DMS79 (cell line): ENCODE measurements at places on chromosomes 3 and 15.

- no peak for DNase-seq
These were observed 20.0 kb upstream of the BCL2A1 start for GRCh38 chr15:79990997-79991334.

DNA sequence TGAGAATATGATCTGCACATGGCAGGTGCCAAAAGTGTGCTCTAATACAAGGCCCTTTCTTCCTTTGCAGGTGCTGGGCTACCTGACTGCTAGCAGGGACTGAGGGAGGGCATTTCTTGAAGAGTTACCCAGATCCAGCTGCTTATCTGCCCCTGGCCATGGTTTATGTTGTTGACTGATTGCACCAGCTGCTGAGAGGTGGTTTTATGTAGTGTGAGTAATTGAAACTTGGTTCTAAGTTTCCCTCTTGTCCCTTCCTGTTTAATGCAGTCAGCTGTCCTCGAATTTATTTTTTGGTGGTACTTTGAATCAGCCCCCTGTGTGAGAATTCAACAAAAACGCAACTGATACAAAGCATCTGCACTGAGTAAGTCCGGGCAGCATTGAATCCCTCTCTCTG is 288.3 kb upstream of the C2CD4B start:
- no peak for DNase-seq

GRCh38 chr3:16940769-16941700 is 56.3 kb downstream of the PLCL2 start:
- DNase-seq: no peak

GRCh38 chr3:63918321-63918720 is 6.1 kb upstream of the SCAANT1 start:
- DNase-seq: no peak

- DNase-seq: peak; percentile 18
These were observed 9.3 kb upstream of the NR2E3 start for GRCh38 chr15:71800835-71801745.

DNA sequence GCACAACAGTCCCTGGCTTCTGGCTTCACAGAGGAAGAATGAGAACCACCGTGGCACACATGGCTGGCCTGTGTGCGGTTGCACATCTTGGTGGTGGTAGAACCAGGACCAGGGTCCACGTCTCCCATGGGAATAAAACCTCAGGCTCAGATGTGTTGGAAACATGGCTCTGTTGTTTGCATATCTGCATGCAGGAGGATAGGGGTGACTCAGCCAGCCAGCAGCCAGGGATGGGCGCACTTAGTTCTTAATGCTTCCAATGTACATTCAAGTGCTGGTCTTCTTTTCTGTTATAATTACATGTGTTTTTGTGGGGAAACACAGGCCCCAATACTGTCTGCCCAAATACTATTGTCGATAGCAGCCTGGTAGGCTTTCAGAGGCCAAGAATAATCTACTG is 35.8 kb upstream of the BCL2L10 start:
- DNase-seq: no peak

DNA sequence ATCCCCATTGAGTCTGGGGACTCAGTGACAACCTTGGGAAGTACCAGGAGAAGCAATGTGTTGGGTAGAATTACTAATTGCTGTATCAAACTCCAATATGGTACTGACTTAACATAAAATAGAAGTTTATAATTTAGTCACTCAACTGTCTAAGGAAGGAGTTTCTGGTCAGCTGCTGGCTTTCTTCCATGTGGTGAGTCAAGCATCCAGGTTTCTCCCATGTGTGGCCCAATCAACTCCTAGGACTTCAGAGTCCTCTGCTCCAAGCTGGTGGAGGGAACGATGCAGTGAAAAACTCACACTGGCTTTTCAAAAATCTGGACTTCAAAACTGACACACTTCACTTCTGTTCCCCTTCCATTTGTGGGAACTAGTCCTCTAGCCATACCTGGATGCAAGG is 25.2 kb downstream of the WNT5A start:
- no peak for DNase-seq

DNA sequence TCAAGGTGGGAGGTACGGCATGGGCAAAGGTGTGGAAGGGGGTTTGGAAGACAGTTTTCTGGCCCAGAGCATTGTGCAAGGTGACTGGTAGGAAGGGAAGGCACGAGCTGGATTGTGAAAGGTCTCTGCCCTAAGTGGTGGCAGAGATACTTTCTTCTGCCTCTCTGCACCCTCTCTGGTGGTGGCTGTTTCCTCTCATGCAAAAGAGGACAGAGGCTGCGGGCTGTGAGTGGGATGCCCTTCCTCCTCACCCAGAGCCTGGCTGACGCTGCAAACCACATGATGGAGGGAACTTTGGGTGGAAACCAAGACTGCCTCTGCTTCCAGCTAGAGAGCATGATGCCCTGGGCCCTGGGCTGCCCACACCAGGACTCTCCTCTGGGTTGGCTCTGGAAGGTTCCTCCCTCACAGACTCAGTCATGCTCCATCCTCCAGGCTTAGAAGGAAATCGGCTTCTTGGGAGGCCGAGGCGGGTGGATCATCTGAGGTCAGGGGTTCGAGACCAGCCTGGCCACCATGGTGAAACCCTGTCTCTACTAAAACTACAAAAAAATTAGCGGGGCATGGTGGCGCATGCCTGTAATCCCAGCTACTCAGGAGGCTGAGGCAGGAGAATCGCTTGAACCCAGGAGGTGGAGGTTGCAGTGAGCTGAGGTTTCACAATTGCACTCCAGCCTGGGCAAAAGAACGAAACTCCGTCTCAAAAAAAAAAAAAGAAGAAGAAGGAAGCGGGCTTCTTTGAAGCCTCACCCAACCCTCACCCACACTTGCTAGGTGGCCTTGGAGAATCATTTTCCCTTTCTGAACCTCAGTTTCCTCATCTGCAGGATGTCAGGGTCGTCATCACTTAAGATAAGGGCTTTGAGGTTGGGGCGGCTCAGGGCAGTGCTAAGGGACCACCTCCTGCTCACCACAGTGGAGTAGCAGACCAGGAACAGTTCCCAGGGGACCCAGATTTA is 8.3 kb downstream of the PSTPIP1 start:
- no peak for DNase-seq

DNA sequence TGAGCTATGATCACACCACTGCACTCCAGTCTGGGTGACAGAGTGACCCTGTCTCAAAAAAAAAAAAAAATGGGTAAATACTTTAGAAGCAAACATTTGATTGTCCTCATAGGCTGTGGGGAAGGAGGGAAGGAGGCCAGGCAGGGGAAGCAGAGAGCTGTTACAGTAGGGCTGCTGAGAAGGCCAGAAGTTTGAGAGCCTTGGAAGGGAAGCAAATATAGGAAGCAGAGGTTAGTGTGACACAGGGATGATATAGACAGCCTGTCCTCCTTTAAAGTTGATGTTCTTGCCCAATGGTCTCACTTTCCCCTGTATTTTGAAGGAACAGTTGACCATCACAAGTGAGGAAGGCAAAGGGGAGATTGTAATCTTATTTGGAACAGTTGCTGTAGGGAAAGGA is 5.3 kb upstream of the ALPK3 start:
- no peak for DNase-seq

- DNase-seq: no peak
These were observed 52.6 kb upstream of the SMAD6 start for GRCh38 chr15:66649235-66649984.

- no peak for DNase-seq
These were observed 115.1 kb upstream of the ICE2 start for GRCh38 chr15:60594071-60594470.

DNA sequence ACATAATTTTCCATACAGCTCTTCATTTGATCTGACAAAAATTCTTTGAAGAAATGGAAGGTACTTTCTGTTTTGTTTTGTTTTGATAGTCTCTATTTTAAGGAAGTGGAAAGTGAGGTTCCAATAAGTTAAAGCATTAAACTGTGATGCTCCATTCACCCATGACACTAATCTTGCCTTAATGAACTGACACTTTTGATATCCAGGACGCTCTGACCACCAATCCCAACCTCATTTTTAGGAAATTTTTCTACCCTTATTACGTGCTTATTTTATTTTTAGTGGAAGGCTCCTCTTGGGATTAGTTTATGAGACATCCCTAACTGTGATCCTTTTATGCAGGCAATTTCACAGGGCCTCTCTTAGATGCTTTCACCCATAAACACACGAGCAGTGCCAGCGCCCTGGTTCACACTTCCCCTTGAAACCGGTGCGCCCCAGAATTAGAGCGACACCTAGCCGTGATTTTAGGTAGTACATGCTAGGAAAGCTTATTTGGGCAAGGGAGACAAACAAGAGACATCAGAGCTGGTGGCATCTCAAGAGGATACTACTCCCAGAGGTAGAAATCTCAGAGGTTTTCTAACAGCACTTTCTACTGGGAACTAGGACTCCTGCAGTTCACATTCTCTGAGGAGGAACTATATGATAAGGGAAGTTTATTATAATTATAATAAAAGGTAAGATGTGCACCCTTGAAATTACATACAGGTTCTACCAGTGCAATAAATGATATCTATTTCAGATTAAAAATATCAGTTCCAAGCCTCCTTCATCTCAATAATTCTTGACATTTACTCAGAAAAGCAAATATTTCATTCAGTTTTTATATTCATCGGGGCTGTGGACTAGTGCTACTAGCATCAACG is 173.9 kb downstream of the SLC9A9 start:
- DNase-seq: no peak

- no peak for DNase-seq
These were observed 908.9 kb downstream of the ROBO1 start for GRCh38 chr3:78858910-78859309.

- peak; percentile 6 for DNase-seq
These were observed 26.9 kb upstream of the EHHADH start for GRCh38 chr3:185280572-185281365.

- DNase-seq: no peak
These were observed 31.4 kb downstream of the CTDSPL start for GRCh38 chr3:37892927-37893600.

- no peak for DNase-seq
These were observed 27.1 kb downstream of the HEG1 start for GRCh38 chr3:125028657-125029056.

DNA sequence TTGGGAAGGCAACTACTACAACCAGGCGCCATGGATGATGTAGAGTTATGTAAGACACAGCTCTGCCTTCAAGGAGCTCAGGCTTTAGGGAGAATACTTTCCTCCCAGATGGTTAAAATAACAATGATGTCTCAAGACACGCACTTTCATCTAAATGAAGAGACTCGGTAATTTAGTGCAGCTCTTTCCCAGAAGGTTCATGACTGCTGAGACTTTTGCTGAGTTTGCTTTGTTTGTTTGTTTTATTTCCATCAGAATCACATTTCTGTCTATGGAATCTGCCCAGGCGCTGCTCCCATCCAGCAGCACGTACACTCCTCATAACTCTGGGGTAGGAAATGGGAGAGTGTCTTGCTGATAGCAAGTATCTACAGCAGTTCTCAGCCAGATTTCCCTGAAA is 33.9 kb upstream of the MEX3B start:
- DNase-seq: no peak

DNA sequence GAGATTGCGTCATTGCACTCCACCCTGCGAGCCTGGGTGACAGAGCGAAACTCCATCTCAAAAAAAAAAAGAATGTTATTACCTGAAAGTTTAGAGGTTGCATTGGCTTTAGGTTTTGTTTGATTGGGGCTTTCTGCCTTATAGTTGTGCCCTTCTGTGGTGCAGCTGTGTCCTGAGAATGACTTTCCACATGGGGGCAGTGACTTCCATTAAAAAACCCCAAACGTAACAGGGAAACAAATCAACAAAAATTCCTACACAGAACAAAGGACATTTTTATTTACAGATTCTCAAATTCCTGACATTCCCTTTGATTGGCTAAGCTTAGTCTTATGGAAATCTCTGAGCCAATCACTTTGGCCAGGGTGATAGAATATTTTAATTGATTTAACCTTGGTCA is 154.1 kb upstream of the GPR149 start:
- DNase-seq: no peak

- DNase-seq: no peak
These were observed 85.6 kb downstream of the TJP1 start for GRCh38 chr15:29736744-29737020.

- DNase-seq: no peak
These were observed 33.9 kb upstream of the C15orf39 start for GRCh38 chr15:75167588-75168350.

DNA sequence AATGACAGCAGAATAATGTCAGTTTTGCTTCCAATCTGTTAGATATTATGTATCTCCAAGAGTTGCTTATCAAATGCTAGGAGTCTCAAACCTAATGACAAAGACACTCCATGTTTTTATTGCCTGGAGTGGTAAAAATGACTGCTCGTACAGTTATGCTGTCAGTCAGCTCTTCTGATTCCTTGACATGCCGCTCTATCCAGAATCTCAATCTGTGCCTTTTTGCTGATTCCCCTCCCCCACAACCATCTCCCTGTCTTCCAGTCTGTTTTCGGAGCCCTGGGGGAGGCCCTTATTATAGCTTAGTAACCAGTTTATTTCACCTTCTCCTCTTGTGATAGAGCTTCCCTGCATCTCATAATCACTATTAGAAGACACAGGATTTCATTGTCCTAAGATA is 2.6 kb downstream of the MKRN2 start:
- DNase-seq: no peak

GRCh38 chr3:178583963-178584575 is 47.8 kb downstream of the KCNMB2 start:
- no peak for DNase-seq

DNA sequence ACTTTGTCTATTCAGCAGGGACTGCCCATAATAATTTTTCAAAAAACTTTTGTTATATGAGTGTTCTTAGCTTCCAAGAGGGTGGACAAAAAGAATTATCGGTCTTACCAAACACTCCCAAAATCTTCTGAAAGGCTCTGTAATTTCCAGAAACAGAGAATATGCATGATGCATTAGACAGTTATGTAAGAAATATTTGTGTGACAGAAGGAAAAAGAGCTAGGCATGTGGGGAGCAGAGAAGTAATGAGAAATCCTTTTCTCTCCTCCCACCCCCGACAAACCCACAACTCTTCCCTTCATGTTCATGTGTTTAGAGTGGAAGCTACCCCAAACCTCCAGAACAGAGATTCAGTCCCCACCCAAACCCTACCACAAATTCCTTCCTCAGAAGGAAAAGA is 86.8 kb downstream of the MYO5A start:
- DNase-seq: no peak

DNA sequence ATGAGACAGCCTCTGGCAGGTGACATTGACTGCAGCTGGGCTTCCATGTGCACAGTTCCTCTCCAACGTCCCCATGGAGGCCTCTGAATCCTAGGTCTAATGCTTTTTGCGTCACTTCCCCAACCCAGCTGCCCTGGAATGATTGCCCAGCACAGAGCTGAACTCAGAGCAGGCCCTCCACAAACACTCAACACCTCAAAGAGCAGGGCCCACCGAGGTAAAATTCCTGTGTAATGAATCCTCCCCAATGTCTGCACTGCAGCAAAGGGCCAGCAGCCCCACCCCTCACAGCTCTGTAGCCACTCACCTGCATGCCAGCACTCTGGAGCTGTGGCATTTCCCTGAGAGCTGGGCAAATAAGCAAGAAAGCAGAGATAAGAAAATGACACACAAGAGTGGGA is 42.6 kb upstream of the DUSP7 start:
- no peak for DNase-seq

- DNase-seq: no peak
These were observed 1.9 kb upstream of the PLA1A start for GRCh38 chr3:119595639-119596334.

GRCh38 chr15:66880380-66881155 is 178.5 kb downstream of the SMAD6 start:
- DNase-seq: no peak
